ENCODE measurements at places on chromosomes 13 and 19.
A peak's percentile ranks its signal among the peaks of the same experiment; 100 is the strongest.

DNA sequence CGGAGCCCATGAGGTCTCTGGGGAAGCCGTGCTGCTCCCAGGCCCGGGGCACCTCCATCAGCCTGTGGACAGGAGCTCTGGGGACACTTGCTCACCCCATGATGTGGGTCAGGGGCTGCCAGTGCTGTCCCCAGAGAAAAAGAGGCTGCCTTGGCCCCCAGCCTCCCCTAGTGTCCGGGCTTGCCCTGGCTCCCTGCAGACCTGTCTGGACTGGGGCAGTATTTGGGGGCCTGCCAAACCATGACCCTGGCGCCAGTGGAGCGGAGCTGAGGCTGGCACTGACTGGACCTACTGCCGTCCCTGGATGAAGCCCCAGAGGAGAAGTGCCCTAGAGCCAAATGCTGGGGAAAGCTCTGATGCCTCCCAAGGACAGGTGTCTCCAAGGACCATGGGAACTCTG lies 30.4 kb downstream of the ELAVL1 start:
- no peak for DNase-seq

DNA sequence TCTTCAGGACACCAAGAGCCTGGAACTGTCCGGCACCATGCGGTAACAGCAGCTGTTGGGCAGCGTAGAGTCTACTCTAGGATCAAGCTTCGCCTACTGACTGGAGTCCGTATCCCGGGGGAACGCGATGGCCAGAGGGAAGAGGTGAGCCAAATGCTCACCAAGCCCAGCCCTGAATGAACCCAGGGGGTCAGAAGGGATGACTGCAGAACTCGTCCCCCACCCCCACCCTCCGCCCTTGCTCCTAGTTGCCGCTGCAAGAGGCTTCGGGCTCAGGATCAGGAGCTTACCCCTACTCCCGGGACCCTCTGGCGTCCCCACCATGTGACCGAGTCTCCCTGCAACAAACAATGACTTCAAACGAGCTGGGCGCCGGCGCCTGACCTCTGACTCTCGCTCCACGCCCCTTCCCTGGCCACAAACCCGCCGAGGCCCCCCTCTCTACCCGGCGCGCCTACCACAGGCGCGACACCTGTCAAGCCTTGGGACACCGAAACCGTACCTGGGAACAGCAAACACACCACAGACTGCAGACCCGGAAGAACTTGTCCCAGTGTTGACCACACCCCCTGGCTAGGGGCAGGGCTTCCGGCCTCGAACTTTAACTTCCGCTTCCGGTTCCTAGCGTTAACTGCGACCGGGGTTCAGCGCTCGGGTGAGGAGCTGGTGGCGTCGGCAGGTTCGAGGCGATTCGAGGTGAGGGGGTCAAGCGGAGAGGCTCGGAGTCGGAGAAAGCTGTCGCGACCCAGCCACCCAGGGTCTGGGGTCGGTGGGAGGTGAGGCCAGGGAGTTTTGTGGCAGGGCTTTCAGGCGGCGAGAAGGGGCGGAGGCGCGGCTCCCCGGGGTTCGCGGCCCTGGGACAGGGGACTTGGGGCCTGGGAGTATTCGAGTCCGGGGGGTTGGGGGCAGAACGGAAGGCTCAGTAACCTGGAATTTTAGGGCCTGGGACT lies at the start of gene UBL5:
Gene UBL5 (plus strand): TSS at position 630 of the 950 bp plus-strand sequence. CDS start 420 bp downstream, outside the sequence.
- DNase-seq, result peak; percentile 92

GRCh38 chr19:32178401-32178800 lies 167.0 kb upstream of the ZNF507 start:
- no peak for DNase-seq

- DNase-seq, result no peak
Observed at GRCh38 chr13:111952814-111953213, 114.1 kb upstream of the SOX1 start.

DNA sequence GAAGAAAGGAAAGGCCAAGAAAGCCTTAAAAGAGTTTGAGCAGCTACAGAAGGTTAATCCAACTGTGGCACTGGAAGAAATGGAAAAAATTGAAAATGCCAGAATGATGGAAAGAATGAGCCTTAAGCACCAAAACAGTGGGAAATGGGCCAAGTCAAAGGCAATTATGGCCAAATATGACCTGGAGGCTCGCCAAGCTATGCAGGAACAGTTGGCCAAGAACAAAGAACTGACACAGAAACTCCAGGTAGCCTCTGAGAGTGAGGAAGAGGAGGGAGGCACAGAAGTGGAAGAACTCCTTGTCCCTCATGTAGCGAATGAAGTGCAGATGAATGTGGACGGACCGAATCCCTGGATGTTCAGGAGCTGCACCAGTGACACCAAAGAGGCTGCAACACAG lies 5.1 kb downstream of the UTP14C start:
- DNase-seq, result no peak

DNA sequence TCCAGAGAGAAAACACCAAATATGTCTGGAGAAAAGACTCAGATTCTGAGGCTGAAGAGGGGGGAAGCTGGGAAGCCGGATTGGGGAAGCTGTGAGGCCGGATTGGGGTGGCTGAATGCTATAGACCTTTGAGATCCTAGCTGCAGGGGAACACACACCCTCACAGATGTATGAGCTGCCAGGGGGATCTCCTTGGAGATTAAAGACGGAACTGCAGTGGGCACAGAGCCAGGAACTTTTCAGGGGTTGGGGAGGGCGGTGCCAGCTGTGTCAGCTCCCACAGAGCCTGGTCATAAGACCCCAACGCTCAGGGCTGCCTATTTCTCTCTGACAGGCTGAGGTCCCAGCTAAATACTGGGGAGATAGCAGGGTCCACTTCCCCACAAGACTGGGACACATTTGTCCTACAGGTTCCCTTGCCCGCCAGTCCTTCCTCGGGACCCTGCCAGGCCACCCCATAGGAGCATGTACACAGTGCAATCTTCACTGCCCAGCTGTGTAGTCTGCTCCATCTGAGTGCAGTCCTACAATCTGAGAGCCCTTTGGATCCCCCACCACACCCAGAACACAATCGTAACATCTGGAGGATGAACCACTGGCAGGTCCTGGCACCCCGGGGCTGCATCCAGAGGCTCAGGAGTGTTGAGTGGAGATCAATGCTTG lies 1893.9 kb downstream of the PCDH9 start:
- no peak for DNase-seq

- DNase-seq, result no peak
Observed at GRCh38 chr13:98549728-98550317, 27.1 kb downstream of the STK24 start.

DNA sequence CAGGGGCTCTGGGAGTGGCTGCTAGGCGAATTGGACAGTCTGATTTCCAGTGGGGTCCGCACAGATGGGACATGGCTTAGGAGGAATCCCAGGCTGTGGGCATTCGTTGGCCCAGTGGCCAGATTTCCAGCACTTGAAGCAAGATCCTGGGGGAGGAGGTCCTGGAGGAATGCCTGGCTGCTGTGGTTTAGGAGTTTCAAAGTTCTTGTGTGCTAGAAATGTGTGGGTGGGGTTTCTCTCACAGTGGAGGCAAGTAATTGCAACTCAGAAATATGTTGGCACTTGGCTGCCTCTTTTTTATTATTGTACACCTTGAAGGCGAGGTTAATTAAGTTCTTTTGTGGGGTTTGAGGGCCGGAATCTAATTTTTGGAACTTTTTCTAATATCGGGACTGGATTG lies 17.1 kb downstream of the IGFL3 start:
- no peak for DNase-seq

- no peak for DNase-seq
Observed at GRCh38 chr13:43008596-43008995, 14.8 kb upstream of the DNAJC15 start.

DNA sequence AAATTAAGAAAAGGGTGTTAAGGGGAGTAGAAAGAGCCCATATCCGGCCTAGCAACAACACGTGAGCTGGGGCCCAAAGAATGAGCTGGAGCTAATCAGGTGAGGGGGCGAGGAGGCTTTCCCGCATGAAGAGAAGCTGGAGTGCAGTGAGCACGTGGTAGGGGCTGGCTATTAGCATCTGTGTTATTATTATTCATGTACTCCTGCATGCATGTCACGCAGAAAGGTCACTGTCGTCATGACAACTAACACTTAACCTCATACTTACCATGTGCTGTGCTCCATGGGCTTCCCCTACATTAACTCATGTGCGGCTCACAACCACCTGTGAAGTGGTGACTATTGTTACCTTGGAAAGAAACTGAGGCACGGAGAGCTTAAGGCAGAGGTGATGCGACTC lies 227.6 kb upstream of the UBL3 start:
- DNase-seq, result no peak

GRCh38 chr13:99434258-99434788 lies 66.9 kb upstream of the TM9SF2 start:
- no peak for DNase-seq

GRCh38 chr13:92574499-92574898 lies 652.1 kb upstream of the GPC6 start:
- no peak for DNase-seq

DNA sequence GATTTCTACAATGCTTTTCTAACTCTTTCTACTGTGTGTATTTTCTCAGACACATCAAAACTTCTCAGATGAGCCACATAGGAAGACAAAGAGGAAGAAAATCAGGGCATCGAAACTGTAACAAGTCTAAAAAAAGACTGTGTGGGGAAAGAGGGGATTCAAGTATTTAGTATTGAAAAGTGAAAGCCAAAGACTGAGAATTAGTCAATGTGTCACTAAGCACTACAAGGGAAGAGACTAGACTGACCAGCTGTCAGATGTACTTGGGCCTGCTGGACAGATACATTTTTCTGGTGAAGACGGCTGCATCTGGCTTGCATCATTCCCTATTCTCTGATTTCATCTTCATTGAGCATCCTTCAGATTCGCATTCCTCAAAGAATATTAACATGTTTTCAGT lies 25.4 kb downstream of the COMMD6 start:
- DNase-seq, result no peak

GRCh38 chr19:36236946-36237310 lies 22.0 kb downstream of the ZNF146 start:
- DNase-seq, result no peak

- DNase-seq, result no peak
Observed at GRCh38 chr13:36101157-36101556, 30.0 kb downstream of the DCLK1 start.

GRCh38 chr13:103218253-103218652 lies 152.0 kb upstream of the SLC10A2 start:
- DNase-seq, result no peak

- no peak for DNase-seq
Observed at GRCh38 chr19:13366529-13367143, 139.6 kb downstream of the CACNA1A start.
